ENCODE measurements at places on chromosomes 6 and 20.

GRCh38 chr6:111469543-111469942 is 13.5 kb downstream of the REV3L start:
- DNase-seq: no peak

- DNase-seq: no peak
Measured at GRCh38 chr6:127967708-127968107, 66.8 kb upstream of the THEMIS start.

DNA sequence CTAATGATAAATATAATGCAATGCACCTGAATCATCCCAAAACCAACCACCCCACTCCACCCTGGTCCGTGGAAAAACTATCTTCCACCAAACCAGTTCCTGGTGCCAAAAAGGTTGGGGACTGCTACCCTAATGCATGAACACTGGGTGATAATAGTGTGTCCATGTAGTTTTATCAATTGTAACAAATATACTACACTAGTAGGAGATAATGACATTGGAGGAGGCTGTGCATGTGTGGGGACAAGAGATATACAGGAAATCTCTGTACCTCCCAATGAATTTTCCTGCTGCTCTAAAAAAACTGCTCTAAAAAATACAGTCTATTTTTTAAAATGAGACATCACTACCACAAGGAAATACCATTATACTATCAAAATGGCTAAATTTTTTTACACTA is 20.5 kb downstream of the CEP85L start:
- no peak for DNase-seq

DNA sequence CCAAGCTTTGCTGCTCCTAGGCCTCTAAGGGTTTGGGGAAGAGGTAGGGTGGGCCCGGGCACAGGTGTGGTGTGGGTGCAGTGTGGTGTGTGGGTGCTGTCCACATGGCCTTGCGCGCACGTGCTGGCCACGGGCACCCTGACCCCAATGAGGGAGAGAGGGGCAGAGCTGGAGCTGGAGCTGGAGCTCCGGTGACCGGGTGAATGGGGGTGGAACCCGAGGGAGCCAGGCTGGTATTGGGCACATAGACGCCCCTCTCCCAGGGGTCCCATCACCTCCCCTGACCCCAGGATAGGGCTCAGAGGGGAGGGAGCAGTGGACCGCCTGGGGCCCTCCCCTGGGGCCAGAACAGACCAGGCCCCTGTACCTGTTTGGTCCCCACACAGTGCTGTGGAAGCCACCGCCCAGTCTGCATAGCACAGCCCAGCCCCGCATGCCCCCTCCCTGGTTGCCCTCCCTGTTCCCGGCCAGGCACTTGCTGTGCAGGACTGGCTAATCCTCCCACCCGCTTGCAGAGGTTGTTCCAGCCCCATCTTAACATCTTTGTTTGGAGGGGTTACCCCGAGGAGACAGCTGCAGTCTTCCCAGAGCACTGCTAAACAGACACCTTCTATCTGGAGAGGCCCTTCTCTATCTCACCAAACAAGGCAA is 984 bp downstream of the ADAM33 start:
- no peak for DNase-seq

GRCh38 chr20:23637282-23638221 is at the start of gene CST3:
Gene CST3, minus strand, starts transcription at chr20:23637955. Its CDS starts 93 bp downstream, at chr20:23637862.
- peak; percentile 91 for DNase-seq

GRCh38 chr6:31328355-31328960 is 28.5 kb downstream of the HLA-B start:
- DNase-seq: peak; percentile 26

DNA sequence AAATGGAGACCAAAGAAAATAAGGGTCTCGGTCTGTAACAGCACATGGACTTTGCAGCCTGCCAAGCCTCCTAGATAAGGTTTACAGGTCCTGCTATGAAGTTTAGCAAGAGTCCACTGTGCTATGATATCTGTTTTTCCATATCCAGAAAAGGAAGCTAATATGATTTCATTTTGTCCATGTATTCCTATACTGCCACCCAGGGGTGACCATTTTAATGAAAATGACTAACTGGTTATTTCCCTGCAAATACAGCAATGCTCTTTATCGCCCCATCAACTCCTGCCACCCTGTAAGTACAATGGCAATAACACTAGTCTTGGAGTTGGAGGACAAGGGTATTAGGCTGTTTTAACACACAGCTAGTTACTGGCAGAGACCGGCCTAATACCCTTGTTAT is 115.2 kb upstream of the GLP1R start:
- DNase-seq: peak; percentile 47

GRCh38 chr20:62985444-62985778 is 21.4 kb downstream of the BHLHE23 start:
- DNase-seq: no peak

- DNase-seq: peak; percentile 77
Measured at GRCh38 chr6:27078734-27079357, 168.7 kb upstream of the PRSS16 start.

GRCh38 chr6:111523484-111524167 is 40.6 kb upstream of the REV3L start:
- DNase-seq: no peak

- no peak for DNase-seq
Measured at GRCh38 chr6:5710516-5710915, 296.2 kb downstream of the NRN1 start.

DNA sequence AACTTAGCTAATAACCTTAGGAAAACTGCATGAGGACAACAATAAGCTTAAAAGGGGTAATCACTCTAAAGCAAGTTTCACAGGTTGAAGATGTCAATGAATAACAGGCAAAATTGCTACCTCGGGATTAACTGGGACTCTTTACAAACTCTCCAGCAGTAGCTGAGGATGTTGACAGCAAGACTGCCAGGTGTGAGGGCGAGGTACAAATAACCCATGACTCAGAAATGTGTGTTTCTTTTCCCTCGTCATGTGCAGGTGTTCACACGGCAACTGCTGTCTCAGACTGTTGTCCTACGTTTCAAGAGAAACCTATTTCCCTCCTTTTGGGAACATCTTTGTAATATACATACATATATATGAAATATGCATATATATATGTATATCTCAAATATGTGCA is 15.9 kb downstream of the BCAS1 start:
- DNase-seq: no peak

GRCh38 chr20:46575937-46576461 is 25.5 kb upstream of the OCSTAMP start:
- DNase-seq: no peak

GRCh38 chr20:50012282-50013263 is 29.8 kb downstream of the SNAI1 start:
- no peak for DNase-seq

DNA sequence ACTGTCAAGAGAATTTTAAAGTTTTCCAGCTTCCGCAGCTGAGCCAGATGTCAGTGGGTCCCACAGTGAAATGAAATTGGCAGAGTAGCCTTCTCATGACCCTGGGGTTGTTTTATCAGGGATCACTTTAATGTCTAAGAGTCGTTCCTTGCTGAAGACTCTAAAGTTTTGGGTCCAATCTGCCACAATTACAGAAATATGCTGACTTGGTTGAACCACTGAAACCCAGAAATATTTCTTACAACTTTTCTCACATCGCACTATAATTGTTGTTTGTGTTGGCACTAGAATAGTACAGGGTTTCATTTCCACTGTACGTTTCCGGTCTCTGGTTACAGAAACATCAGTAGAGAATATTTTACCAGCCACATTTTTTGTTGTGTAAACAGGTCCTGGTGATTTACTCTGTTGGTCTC is 109.0 kb downstream of the HMGCLL1 start:
- peak; percentile 21 for DNase-seq

- no peak for DNase-seq
Measured at GRCh38 chr6:37140145-37140544, 29.8 kb upstream of the PIM1 start.

GRCh38 chr20:33053291-33054106 is at the start of gene BPIFB3:
Gene BPIFB3, plus strand, starts transcription at chr20:33053903. Its CDS starts 1,533 bp downstream, at chr20:33055436.
- no peak for DNase-seq

- peak; percentile 81 for DNase-seq
Measured at GRCh38 chr20:10469599-10469998, 34.5 kb downstream of the SLX4IP start.

DNA sequence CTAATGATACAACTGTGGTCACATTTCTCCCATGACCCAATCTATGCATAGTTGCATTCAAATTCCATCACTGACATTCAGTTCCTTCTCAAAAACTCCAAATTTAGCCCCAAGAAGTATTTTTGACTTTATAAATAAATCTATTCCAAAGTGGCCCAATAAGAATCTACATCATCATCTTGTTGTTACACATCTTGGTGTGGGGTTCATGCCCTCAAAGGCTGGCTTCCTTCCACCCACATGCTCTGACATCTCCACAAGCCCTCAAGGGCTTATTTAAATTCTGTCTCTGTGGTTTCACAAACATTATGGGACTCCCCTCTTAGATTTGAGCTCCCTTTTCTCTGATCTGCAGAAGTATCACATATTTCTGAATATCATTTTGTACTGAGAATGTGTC is 585.3 kb upstream of the BTBD3 start:
- no peak for DNase-seq

DNA sequence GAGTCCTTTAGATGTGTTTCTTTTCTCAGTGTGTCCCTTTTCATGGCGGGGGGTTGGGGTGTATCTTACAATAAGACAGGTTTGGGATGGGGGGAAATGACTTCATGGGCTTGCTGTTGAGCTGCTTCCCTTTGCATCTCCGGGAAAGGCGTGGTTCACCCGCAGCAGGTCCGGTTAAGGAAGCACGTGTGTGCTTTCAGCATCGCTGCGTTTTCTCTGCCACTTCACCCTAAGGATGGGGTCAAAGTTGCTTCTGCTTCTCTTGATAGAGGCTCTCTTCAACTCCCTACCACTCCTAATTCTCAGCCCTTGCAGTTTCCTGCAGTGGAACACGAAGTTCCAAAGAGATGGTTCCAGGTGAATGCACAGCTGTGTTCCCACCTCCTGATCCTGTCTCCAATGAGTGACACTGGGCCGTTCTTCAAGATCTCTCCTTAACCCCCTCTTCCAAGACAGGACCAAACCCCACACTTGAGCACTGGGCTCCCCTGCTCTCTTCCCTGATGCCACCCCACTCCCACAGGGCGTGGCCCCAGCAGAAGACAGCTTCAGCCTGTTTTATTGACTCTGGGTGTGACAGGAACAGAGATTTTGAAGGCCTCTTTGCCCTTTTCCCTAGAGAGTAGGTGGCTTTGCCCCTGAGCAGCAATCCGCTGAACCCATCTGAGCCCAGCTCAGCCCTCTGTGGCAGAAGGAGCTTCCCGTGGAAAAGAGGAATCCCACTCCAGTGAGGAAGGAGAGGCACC is 85.2 kb downstream of the PLEKHG1 start:
- no peak for DNase-seq

DNA sequence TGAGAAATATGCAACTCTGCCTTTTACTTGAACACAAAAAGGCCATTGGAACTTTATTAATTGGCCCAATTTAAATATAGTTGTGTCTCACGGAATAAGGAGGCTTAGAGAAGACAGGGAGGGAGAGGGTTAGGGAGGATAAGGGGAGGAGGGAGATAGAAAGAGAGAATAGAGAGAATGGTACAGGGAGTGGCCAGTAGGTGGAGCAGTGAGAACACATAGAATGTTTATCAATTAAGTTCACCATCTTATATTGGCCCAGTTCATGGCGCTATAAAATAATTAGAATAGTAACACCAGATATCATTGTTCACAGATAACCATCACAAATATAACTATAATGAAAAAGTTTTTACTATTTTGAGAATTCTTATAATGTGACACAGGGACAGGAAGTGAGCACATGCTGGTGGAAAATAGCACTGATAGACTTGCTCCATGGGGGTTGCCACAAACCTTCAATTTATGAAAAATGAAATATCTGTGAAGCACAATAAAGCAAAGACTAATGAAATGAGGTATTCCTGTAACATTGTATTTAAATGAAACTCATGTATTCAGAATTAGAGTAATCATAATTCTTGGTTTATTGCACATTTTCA is 374.1 kb upstream of the MANEA start:
- DNase-seq: peak; percentile 52

- no peak for DNase-seq
Measured at GRCh38 chr6:155075930-155076695, 81.0 kb downstream of the TIAM2 start.

GRCh38 chr6:35264550-35265274 is 5.2 kb downstream of the ZNF76 start:
- DNase-seq: no peak

GRCh38 chr6:107369493-107369892 is 89.9 kb downstream of the PDSS2 start:
- DNase-seq: no peak

GRCh38 chr6:169385237-169385880 is 131.7 kb upstream of the THBS2 start:
- DNase-seq: no peak

DNA sequence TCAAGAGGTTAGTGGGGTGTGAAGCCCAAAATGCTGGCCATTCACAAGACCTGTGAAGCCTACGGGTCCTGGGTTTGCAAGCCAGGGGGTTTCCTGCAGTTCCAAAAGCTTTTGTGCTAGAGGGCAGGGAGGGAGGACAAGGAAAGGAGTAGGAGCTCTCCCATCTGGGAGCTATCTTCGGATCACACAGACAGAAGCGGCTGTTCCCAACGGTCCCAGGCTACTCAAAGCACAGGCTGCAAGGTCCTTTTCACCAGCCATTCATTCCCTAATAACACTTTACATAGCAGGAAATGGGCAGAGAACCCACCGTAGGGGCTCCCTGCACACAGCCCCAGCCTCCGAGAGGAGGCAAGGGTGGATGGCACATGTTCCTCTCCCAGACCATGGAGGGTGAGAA is 296.9 kb downstream of the FOXC1 start:
- DNase-seq: no peak

- DNase-seq: no peak
Measured at GRCh38 chr6:41881506-41881905, 13.7 kb downstream of the USP49 start.

DNA sequence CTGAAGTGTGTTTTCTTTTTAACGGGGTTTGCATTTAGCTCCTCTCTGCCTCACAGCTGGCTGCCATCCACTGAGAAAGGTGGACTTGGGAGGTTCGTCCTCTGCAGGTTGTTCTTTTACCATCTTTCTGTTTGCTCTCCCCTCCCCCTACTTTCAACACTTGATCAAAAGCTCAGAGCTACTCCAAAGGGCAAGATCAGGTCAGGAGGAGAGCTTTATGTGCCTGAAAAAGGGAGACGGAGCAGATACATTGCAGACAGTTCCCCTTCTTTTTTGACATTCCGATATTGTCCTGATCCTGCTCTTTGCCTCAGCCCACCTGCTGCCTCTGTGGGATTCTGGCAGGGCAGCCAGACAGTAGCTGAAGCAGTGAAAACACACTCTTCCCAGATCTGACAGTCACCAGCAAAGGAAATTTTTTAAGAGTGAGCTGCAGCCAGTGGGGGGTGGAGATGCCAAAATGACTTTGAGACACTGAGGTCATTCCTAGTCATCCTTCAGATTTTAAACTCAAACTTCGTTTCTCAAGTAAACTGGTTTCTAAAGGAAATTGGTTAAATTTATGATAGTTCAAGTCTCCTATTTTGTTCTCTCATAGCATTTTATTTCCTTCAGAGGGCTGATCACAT is 26.5 kb downstream of the SMLR1 start:
- DNase-seq: no peak

- DNase-seq: no peak
Measured at GRCh38 chr20:37941992-37942391, 39.1 kb downstream of the VSTM2L start.

DNA sequence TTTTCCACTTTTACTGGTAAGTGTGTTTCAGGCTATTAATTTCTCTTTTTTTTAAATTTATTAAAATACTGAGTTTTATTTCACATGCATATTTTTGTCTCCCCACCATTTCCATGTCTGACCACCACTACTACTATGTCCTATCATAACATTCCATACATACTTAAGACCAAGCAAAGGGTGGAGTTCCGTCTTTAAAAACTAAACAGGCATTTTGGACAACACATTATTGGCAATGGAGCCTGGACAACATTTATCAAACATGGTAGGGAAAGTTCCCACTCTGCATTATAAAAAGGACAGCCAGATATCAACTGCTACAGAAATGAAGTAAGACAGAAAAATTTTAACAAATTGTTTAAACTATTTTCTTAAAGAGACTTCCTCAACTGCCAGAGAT is 91.9 kb downstream of the LMBRD1 start:
- DNase-seq: no peak

All from MCF 10A (cell line).